ENCODE measurements at places on chromosomes 7 and 10.
A peak's percentile ranks its signal among the peaks of the same experiment; 100 is the strongest.

DNA sequence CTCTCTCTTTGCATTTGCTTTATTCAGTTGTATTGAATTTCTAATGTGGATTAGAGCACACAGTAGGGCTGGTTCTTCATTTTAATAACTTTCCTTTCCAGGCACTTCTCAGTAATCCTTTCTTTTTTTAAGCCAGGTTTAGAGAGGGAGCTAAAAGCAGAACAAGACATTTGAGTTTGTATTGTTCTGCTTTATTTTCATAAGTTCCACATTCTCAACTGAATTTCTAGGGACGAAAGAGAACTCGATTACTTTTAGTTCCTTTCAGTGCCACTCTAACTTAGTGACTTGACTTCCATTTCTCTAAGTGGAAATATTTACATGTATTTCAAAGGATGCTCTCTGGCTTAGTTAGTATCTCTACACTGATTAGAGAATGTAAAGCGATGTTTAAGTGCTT is 145.6 kb downstream of the EXOC4 start:
- DNase-seq: no peak

DNA sequence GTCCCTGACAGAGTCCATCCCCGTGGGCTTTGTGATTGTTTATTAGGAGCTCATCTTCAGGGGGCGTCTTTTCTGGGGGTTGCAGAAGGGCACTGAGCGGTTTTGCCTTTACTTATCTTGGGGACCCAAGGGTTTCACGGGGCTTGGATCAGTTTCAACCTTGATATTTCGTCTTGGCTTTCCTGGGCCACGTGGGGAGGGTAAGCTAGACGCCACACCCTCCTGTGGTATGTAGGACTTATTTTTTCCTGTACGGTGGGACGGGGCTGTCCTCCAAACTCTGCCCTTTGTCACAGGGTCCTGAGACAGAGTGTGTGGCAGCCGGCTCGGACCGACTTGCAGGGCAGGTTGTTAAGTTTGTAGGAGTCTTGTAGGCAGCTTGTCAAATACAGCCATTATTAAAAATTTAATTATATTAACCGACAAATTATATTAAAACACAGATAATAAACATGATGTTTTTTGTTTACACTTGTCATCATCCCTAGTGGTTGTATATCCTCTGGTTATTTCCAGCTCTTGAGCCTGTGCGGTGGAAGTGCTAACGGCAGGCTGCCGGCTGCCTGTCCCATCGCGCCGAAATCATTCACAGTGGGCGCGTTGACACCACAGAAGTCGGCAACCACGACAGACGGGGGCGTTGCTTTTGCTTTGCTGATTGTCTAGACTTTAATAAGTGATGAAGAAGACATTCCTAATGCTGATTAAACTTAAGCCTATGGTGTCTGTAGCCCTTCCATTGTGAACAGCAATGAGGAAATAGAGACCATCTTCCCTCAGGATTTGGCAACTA is 193.2 kb downstream of the DNAJB6 start:
- no peak for DNase-seq

DNA sequence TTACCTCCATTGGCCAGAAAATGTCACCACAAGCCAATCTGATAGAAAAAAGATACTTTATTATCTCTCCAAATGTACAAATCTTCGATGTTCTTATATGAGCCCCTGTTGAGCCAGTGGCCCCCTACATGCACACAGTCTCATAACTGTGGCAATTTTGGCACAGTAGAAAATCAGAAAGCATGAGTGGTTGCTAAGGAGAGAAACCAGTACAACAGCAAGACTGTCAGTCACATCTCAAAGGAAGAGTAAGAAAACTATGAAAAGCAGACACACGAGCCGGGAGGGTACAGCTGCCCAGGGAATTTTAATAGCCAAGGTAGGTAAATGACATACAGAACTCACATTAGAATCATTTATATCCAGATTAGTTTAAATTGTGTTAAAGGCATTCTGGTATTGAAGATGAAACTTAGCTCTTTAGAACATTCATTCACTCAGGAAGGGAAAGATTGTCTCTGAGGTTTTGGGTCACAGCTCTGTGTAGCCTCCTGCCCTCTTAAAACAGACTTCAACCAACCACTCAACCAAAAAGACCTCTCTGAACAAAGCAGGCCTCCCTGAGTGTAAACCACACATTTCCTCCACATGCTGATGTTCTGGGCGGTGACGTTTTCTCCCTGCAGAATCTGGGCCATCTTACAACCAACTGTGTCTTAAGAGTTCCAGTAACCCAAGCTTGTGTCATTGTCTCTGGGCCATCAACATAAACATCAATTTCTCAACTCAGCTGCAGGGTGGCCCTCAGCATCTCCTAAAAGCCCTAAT is 80.8 kb upstream of the ADAM12 start:
- DNase-seq: peak; percentile 59

- DNase-seq: no peak
Observed at GRCh38 chr7:125663961-125664360, 734.3 kb upstream of the POT1 start.

DNA sequence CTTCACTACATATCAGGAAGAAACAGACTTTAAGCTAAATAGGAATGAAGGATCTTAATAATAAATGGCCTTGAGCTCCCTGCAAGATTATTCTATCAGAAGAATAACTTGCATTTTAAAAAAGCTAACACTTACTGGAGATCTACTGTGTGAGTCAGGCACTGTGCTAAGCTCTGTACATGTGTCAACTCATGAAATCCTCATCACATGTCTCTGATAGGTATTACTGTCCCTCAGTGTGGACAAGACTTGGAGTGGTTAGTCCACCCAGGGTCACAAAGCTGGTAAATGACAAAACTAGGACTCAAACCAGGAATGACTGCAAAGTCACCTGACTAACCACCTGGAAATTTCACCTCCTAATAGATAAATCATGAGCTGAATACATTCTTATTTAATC is 57.1 kb upstream of the KCTD7 start:
- DNase-seq: no peak

- DNase-seq: no peak
Observed at GRCh38 chr7:72435925-72436480, 23.9 kb upstream of the CALN1 start.

DNA sequence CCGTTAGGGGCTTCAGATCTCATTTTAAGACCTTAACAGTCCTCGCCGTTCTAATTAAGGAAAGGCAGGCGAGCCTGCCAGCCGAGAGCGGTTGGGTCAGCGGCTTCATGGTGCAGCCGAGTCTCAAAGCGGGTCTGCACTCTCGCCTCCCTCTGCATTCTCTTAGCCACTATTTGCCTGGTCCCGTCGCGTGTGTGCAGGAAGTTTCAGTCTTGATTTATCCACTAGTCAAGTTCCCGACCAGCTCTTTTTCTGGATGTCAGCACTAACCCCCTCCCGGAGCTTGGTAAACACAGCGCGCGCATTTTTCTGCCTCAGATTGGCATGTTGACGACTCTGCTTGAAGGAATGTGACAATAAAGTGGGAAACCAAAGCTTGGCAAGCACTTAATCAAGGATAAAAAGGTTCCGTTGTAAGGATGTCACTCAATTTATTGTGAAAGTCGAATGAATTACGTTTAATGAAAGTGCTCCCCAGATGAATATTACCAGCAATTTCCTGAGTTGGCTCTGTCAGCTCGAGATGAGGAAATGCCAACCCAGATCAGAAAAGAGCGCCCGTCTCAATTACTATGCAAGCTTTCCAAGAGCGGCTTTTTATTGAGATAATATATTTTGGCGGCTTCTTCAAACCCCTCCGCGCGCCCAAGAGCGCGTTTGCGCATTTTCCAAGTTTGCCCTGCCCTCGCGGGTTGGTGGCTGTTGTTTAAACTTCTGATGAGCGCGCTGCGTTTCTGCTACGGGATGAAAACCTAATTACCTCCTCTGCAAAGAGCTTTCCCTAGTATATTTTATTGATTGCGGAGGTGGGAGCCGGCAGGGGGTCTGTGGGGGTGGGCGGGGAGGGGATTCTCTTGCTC is 7.9 kb downstream of the NXPH1 start:
- DNase-seq: no peak

- DNase-seq: no peak
Observed at GRCh38 chr7:44378744-44379143, 53.4 kb upstream of the CAMK2B start.

- no peak for DNase-seq
Observed at GRCh38 chr10:12321641-12322040, 27.7 kb upstream of the CAMK1D start.

GRCh38 chr7:10128748-10129147 is 844.9 kb upstream of the PHF14 start:
- no peak for DNase-seq

- DNase-seq: no peak
Observed at GRCh38 chr7:118572604-118573003, 348.1 kb downstream of the ANKRD7 start.

DNA sequence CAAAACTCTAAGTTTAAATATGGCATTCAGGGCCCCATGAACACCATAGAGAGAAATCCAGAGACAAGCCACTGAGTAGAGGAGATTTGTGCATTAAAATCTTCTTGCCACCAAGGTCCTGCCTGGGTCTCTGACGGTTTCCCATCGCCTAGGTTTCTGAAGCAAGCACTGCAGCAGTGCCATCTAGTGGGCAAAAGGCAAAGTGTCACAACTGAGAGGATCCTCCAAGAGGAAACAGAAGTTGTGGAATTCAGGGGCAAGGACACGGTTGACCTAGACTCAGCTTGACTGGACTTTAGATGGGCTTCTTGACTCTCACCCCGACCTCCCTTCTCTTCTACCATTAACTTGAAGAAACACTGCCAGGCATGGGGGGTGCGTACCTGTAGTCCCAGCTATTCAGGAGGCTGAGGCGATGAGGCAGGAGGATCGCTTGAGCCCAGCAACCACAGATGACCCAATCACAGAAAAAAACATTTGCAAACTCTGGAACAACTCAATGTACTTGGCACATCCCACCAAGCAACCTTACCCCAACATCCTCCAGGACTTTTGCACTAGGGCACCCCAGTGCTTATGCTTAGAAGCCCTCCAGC is 604.1 kb downstream of the GALNT17 start:
- DNase-seq: peak; percentile 6

- DNase-seq: no peak
Observed at GRCh38 chr10:24341371-24341770, 132.4 kb downstream of the KIAA1217 start.

GRCh38 chr7:135248546-135248945 is 14.9 kb downstream of the STRA8 start:
- DNase-seq: no peak

DNA sequence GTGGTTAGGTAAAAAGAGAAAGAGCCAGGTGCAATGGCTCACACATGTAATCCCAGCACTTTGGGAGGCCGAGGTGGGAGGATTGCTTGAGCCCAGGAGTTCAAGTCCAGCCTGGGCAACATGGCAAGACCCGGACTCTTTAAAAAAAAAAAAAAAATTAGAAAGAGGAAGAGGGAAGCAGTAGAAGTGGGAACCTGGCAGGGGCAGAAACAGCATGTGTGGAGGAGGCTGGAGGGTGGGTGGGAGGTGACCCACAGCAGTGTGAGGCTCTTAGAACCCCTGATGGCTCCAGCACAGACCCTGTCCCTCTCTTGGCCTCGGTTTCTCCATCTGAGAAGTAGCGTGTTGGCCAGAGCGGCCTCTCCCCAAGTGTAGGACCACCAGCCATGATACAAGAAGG is 4.9 kb upstream of the CCL24 start:
- DNase-seq: no peak

DNA sequence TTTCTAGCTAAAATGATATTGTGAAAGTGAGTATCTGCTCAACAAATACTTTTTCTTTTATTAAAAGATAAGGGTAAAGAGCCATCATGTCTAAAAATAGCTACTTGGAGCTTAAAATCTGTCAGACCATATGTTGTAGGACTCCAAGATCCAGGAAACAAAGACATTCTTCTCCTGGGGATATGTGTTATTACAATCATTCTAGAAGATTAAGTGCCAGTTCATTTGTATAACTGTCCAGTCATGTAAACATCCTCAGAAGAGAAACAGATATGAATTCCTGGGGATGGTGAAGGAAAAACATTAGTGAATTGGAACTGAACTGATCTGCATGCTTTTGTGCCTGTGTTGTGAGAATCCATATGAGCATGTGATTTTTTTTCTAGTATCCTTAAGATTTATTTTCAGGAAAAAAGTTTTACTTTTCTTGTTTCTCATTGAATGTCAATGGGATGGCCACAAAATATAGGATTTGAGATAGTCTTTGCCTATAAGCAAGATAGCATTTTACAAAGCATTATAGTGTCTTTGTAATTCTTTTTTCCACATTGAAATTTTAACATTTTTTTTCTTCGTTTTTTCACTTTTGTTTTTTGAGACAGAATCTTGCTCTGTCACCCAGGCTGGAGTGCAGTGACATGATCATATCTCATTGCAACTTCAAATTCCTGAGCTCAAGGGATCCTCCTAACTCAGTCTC is 14.4 kb upstream of the MTERF1 start:
- no peak for DNase-seq

- no peak for DNase-seq
Observed at GRCh38 chr10:97503406-97503805, 4.7 kb downstream of the UBTD1 start.

DNA sequence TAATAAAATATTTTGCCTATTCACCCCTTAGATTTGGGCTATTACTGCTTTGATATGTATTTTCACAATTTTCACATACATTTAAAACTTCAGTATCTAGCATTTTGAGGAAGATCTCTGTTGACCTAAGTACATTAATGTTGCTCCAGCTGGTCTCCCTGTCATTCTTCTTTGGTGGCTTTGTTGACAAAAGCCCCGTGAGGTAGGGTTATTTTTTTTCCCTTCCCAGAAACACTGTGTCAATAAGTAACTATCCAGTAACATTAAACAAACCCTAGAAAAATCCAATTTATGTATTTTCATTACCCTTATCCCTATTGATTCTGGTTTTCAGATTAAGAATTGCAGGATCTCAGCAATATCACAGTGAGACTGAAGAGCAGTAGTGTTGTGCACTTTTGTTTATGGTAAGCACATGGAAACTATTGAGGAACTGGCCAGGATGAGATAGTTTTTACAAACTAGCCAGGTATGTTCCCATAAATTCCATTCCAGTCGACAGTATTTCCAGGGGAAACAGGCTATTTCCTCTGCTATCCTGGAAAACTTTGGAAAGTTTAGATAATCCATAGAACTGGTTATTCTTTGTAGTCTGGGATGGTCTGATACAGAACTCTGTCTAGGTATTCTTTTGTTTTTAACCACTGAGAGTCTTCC is 198.2 kb downstream of the PON1 start:
- DNase-seq: no peak

DNA sequence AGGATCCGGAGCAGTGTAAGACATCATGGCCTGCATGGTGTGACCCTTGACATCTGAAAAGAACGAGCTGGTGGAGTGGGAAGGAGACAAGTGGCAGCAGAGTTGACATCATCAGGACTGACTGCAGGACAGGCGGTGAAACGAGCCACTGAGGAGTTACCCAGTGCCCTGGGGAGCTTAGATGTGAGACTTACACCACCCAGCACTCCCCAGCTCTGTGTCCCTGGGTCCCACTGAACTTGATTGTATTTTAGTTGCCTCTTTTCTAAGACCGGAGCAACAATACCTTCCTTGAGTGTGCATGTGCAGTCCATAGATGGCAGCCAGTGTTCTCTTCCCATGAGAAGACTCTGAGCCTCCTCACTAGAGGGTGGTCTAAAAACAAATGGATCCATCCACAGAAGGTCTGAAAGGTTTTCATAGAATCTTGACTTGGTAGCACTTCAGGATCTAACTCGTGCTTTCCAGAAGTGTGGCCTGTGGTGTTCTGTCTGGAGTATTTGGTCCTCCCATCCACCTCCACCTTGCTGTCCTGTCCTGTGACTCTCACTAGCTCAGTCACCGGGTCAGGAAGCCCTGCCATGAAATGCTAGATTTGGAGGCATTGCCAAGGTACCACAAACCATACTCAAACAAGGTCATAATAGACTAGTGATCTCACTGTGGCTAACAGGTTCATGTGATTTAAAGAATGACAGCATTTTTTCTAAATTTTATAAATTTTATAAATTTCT is 59.0 kb downstream of the IKZF1 start:
- peak; percentile 74 for DNase-seq

- no peak for DNase-seq
Observed at GRCh38 chr10:60155099-60155877, 234.4 kb downstream of the ANK3 start.

Measured in immature natural killer cell (primary cell).